ENCODE measurements at places on chromosomes 1 and 21.

- no peak for DNase-seq
Observed at GRCh38 chr1:42618866-42619265, 39.4 kb upstream of the PPIH start.

DNA sequence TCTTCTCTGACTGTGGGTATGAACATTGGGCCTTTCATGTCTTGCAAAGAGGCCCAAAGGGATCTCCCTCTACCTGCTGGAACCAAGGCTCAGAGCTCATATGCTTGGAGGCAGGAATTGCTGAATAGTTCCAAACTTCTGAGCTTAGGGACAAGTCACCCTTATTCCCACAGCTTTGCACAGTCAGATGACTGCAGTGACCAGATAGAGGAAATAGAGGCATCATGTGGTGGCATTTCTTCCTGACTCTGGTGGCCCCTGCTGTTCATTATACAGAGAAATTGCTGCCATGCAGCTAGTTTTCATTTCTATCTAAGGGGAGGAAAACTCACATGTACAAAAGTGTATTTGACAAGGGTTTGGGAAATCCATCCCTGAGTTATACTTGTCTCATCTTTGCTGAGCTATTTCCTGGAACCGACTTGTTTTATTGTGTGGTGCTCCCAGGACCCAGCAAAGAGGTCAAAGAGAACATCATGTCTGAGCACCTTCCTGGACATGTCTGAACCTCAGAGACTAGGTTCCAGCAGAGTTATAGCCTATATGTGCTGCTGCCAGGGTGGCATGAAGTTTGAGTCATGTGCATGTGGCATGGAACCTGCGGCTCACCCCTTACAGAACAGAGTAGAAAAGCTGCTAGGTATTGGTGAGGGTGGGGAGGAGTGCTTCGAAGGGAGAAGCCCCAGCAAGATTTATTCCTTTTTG, 131.2 kb downstream of the PIK3R3 start:
- no peak for DNase-seq

DNA sequence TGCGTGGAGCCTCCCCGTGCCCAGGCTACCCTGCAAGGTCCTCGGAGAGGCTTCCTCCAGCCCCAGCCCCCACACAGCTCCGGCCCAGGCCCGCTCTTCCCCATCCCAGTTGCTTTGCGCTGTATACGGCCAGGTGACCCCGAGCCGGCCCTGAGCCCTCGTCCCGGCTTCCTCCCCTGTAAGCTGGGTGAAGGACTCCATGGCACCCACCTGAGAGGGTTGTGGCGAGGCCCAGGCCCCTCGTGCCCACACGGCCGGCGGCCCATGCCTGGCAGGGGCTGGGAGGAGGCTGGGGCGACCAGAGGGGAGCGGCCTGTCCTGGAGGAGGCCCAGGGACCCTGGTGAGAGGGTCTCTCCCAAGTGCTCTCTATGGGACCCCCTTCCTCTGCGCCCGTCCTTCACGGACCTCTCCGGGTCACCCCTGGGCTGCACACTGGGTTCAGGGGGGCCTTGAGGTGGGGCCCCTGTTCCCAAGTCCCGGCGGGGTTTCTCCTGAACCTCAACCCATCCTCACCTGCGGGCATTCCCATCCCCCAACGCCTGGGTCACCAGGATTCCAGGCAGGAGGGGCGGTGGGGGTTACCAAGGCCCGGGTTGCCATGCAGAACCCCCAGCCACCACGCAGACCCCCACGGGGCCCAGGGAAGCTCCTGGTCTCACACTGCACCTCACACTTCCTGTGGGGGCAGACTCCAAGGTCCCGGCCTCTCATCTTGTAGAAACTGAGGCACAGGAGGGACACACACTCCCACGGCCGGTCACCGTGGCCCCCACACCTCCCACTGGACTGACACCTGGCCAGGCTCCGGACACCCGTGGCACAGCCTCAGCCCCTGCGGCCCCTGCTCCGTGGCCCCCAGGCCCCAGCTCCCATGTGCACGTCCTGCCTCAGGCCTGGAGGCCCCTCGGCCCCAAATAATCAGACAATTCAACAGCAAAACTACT, 25.2 kb downstream of the COL6A1 start:
- DNase-seq, result no peak

GRCh38 chr21:14826630-14827029, 238.2 kb downstream of the NRIP1 start:
- DNase-seq, result no peak

GRCh38 chr1:12196641-12197482, 30.1 kb downstream of the TNFRSF1B start:
- no peak for DNase-seq

Measured in midbrain (tissue), 1 donor.